ENCODE measurements at places on chromosomes 2 and 18.

GRCh38 chr2:78263571-78263970 lies 741.4 kb upstream of the LRRTM4 start:
- no peaks in the 10 kb centered on the region for H3K27me3 ChIP-seq
- peaks cover 5% of the 10 kb centered on the region for H3K4me1 ChIP-seq
- H3K36me3 ChIP-seq, result no peaks in the 10 kb centered on the region
- no peak overlapping the region for H3K4me3 ChIP-seq

- no peak overlapping the region for H3K4me3 ChIP-seq
- no peaks in the 10 kb centered on the region for H3K27me3 ChIP-seq
- no peak overlapping the region for H3K27ac ChIP-seq
- DNase-seq, result no peak
These were observed 881.6 kb upstream of the PIK3C3 start for GRCh38 chr18:41073372-41073954.

DNA sequence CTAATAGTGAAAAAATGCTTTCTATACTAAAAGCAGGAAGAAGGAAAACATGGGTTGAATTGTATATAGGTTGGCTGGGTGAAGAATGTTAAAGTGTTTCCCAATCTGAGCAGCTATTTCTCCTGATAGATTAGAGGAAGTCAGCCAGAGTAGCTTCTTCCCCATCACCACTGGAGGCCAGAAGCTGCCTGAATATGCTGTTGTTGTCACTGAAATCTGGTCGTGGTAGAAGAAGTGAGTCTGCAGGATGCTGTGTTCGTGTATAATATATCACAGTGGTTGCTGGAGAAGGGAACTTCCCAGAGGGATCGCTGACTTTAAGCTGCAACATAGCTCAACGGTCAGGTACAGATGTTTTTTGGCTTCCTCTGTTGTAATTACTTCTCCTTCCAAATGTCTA lies 247.5 kb upstream of the LRATD1 start:
- no peak for DNase-seq
- no peaks in the 10 kb centered on the region for H3K4me1 ChIP-seq
- H3K27me3 ChIP-seq, result no peaks in the 10 kb centered on the region
- H3K4me3 ChIP-seq, result no peak overlapping the region

GRCh38 chr2:215554689-215555498 lies 119.0 kb upstream of the FN1 start:
- no peaks in the 10 kb centered on the region for H3K4me1 ChIP-seq
- H3K36me3 ChIP-seq, result no peaks in the 10 kb centered on the region
- H3K4me3 ChIP-seq, result no peak overlapping the region
- H3K27ac ChIP-seq, result no peak overlapping the region
- DNase-seq, result no peak
- H3K27me3 ChIP-seq, result no peaks in the 10 kb centered on the region

Measured in endodermal cell (in vitro differentiated cells).